ENCODE measurements at places on chromosomes 3 and 15. TPM values are rescaled to one million over a fixed set of nuclear protein-coding genes. Genes with fewer than 3 reads are reported as not detected.

Gene RAB6B
- 1.2 TPM for total RNA-seq

Gene ALS2CL
- total RNA-seq = 0.87 TPM

Gene COL7A1
- total RNA-seq = 22.5 TPM

Gene CYP1A2
- total RNA-seq = not detected

Gene AGTR1
- total RNA-seq = 3.3 TPM

Gene GPR27
- total RNA-seq = not detected

Measured in smooth muscle cell of trachea (primary cell).